Activated CD4-positive, alpha-beta T cell treated with anti-CD3 and anti-CD28 coated beads, Interleukin-2, Interleukin-4, amounts not matched to agents 100 ng/mL and 50 ng/mL, durations not matched to agents 16 hours and 8 hours (primary cell): ENCODE measurements at places on chromosomes 1 and 21.

- no peak for DNase-seq
These were observed 139.2 kb downstream of the PTPRC start for GRCh38 chr1:198778049-198778448.

DNA sequence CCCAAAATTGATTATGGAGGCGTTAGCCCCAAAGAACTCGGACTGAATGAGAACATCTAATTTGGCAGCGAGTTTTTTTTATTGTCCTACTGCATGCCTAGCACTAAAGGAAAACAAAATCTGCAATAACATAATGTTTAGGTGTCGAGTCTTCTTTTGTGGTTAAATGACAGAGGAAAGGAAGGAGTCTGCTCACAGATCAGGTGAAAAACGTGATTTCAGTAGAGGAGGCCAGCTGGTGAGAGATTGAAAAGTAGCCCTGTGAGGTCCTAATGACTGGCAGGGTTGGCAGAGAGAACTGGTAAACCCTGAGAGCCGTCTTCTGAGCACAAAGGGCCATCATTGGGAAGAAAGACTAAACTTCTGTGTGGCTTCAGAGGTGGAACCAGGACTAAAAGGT, 24.2 kb downstream of the WDTC1 start:
- DNase-seq, result no peak

DNA sequence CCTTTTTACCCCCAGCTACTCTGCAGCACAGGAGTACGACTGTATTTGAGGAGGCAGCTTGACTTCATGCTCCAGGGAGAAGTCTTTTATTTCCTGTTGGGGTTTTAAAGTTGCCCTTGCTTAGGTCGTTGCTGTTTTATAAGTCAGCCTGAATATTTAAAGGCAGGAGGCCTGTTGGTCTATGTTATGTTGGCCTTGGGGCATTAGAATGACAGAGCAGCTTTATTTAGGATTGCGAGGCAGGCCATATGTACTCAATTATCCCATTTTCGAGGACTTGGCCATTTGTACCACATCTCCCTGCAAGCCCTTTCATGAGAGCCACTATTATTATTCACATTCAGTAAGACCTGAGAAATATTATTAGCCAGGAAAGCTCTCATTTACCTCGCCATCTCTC, 47.0 kb downstream of the KIF26B start:
- no peak for DNase-seq

DNA sequence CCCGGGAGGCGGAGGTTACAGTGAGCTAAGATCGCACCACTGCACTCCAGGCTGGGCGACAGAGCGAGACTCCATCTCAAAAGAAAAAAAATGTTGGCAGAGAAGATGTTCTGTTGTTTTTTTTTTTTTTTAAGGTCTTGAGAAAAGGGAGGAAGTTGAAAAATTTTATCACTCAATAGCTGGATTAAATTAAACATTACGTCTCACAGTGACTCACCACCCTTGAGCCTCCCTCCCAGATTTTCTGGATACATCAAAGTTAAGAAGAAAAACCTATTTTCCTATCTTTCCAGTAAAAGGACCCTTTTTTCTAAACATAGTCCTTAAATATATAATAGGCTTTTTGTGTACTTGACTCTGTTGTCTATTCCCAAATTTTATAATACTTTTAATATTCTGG, 35.5 kb downstream of the IFNAR1 start:
- no peak for DNase-seq

DNA sequence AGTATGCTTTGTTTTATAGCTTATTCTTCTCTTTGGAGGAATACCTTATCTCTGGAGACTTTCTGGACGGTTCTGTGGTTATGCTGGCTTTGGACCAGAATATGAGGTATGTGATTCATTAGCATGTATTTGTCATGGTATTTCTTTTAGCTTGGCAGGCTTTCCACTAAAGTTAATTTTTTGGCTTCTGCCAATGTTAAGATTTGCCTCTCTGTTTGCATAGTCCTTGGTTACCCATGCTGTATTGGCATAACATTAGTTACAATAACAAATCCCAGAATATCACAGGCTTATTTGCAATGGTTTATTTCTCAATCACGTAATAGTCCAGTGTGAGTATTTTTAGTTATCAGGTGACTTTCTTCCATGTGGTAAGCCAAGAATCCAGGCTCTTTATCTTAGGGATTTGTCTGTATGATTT, 9.7 kb downstream of the ZMPSTE24 start:
- no peak for DNase-seq

GRCh38 chr1:119724611-119725218, 13.0 kb downstream of the PHGDH start:
- no peak for DNase-seq

DNA sequence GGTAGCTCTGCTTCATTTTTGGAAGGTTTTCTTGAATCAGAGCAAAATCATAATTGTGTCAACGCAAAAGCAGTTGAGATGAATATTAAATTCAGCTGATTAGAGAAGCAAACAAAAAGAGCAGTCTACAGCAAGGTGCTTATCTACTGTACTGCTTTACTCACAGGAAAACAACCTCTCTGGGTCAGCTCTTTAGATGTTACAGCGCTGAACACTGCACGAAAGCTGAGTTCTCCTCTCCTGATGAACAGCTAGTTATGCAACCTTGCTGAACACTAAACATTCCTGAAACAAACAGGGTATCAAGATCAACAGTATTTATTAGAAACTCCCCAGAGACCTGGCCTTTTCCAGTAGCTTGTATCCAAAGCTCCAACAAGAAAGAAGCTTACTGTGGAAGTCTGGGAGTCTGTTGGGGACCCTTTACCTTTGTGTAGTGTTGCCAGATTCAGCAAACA, 41.3 kb downstream of the TBCE start:
- DNase-seq, result no peak

- DNase-seq, result no peak
These were observed 154.1 kb upstream of the VAMP3 start for GRCh38 chr1:7616953-7617352.

- no peak for DNase-seq
These were observed at the start of gene CCDC18 for GRCh38 chr1:93180723-93181613. Gene CCDC18, plus strand, starts transcription at chr1:93180724. Its CDS starts 2,638 bp downstream, at chr1:93183362.

- DNase-seq, result no peak
These were observed 42.7 kb downstream of the HUNK start for GRCh38 chr21:31915566-31915965.
